NCI-H2171 treated with DMSO at 0.1 percent for 48 hours (cell line): ENCODE measurements at places on chromosomes 1 and 21.

DNA sequence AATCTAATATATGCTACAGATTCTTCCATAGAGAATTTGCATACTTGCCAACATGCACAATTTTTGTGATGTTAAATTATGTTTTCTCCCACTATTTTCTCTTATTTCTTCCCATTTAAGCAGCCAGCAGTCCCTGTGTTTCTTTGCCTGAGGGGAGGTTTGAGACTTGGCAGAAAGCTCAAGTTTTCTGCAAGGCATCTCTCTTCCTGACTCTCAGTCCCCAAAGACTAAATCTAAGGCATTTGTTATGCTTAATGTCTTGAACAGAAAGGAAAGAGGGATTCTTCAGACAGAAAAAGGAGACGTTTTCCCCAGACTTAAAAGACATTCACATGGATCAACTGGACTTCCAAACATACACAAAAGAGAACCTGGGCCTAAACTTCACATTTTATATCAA, 354.4 kb downstream of the RYR2 start:
- DNase-seq, result no peak

DNA sequence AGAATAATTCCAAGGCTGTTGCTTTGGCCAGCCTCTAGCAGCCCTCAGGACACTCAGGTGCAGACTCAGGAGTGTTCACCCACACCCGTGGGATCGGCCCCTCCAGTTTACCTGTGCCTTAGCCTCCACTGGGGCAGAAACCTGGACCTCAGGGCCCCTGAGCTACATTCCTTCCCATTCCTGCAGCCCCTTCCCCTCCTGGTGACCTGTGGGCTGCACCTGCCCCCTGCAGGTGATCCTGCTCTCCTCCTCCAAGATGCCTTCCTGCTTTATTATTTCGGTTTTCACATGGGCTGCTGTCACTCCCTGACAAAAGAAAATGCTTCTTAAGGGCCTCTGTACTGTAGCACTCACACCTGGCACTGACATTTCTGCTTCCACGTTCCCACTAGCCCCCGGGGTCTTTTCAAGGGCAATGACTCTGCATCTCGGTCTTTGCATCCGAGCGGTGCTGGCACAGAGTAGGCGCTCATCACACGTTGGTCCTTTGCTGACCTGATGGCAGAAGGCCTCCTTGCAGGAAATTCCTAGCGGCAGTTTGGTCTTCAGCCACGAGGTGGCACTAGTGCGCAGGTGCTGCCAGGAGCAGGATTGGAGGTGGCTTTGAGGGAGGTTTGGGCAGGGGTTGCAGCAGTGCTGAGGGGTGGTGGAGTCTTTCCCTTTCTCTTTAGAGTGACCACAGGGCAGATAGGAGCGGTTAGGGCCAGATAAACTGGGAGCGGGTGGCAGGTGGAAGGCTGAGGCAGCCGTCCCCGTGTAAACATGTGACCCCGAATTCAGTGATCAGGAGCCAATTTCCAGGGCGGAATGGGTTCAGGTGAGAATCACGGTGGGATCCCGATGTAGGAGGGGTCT, 25.3 kb upstream of the ETV3 start:
- peak; percentile 71 for DNase-seq

- DNase-seq, result peak; percentile 74
These were observed 48.5 kb upstream of the ACOT11 start for GRCh38 chr1:54499360-54500106.

DNA sequence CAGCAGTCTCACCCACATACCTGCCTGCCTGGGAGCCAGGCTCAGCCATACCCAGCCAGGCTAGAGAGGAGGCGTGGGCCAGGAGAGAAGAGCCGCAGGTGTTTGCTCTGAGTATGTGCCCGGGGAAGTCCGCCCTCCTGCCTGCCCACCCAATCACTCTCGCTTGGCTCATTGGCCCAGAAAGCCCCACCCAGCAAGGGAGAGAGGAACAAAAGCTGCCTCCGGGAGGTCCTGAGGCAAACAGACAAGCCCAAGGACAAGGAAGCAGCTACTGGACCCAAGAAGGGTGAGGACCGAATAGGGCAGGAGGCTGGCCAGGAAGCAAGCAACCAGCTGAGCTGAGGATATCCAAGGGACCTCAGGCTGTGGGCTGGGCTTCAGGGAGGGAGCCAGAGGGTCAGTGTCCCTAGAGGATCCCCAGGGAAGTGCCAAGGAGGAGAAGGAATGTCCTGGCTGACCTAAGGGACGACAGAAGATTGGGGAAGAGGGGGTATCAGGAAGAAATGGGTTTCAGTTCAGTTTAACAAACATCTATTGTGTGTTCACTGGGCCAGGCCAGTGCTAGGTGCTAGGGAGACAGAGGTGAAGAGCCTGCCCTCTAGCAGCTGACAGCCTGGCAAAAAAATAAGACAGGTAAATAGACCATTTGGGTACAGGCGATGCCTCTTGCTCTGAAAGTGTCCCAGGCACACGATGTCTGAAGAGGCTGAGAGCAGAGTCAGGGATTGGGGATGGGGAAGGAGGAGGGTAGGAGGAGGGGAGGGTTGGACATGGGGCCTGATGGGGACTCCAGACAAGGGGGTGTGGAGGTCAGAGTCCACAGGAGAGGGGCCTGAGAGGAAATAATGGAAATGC, at the start of gene GJB4:
Gene GJB4, plus strand, starts transcription at position 238 of the 855 bp plus-strand sequence. CDS start 1,515 bp downstream, outside the sequence.
- DNase-seq, result no peak

DNA sequence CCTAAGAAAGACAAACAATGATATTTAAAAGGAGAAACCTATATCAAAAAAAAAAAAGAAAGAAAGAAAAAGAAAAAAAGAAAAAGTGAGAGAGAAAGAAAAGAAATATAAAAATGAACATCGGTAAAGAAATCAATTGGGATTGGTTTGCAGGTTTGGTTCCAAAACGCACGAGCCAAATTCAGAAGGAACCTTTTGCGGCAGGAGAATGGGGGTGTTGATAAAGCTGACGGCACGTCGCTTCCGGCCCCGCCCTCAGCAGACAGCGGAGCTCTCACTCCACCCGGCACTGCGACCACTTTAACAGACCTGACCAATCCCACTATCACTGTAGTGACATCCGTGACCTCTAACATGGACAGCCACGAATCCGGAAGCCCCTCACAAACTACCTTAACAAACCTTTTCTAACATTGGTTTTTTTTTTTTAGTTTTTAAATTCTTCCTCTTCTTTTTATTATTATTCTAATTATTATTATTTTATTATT, 11.7 kb downstream of the LHX9 start:
- DNase-seq, result no peak

DNA sequence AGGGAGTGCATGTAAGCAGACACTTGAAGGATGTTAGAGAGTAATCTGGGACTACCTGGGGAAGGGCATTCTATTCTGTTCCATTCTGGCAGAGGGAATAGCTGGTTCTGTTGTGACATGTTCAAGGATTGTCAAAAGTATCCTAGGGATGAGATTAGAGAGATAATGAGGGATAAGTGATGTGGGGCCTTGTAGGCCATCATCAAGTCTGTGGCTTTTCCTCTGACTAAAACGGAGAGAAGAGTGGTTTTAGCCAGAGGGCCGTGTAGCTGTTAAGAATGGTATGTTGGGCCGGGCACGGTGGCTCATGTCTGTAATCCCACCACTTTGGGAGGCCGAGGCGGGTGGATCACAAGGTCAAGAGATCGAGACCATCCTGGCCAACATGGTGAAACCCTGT, 23.6 kb downstream of the TGFB2 start:
- no peak for DNase-seq

DNA sequence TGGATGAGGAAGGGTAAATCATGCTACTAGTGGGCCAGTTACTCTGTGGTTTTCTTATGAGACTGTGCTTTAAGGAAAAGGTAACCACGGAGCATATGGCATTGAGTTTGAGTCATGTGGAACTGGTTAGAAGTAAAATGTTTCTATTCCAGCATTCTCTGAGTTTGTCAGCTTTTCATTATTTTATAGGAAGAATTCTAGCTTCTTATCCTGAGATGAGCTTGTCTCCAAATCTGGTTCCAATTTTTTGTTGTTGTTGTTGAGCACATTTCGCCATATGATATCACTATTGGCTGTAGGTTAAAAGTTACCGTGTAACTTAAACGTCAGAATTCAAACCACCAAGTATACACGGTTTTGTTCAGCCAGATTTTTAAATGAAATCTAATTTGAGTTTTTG, 69.9 kb downstream of the ATF6 start:
- DNase-seq, result no peak
